ENCODE measurements at places on chromosomes 16 and 17.

GRCh38 chr16:74468807-74469525 is 47.7 kb upstream of the CLEC18B start:
- no peak for DNase-seq

GRCh38 chr16:79656553-79657115 is 56.1 kb upstream of the MAF start:
- DNase-seq, result no peak

GRCh38 chr17:28953444-28954118 is 2.3 kb upstream of the PHF12 start:
- DNase-seq, result peak; percentile 64

- no peak for DNase-seq
Observed at GRCh38 chr16:60295451-60295850, 1561.3 kb upstream of the GOT2 start.

- DNase-seq, result no peak
Observed at GRCh38 chr17:80952291-80952690, 39.4 kb upstream of the CHMP6 start.

- peak; percentile 39 for DNase-seq
Observed at GRCh38 chr16:71746442-71747046, 22.0 kb upstream of the PHLPP2 start.

DNA sequence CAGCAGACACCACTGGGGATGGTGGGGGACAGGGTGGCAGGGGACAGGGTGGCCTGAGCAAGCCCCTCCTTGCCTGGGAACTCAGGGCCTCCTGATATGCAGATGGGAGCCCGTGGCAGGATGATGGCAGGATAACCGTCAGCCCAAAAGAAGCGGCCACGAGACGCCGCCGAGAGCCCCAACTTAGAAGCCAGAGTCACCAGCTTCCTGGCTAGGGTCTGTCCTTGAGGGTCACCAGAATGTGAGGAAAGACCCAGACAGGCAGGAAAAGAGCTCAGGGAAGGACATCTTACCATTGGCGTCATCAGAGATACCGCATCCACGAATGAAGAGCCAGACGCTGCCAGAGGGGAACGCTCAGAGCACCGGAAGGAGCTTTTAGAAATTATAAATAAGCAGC is 19.4 kb downstream of the RAB40C start:
- no peak for DNase-seq

DNA sequence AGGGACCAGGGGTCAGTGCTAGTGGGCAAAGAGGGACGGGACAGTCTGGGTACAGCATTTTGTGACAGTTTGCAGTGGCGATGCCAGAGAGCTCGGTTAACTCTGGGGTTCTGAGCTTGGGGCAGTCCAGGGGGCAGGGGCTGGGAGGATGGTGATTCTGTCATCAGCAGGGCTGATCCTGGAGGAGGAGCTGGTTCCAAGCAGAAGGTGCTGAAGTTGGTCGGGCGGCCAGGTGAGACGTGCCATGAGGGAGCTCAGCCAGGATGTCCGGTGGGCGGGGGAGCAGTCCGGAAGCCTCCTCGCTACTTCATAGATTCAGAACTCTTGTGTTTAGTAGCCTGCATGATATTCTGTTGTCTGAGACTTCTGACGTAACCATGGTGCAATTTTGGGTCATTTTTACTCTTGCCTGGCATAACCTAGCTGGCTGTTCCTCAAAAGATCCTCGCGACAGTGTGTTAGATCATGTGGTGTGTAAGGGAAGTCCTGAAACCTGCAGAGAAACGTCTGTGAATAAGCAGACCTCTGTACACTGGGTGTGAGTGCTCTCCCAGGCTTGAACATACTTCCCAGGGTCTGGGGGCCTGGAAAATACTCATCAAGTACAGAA is 122.0 kb downstream of the CLEC16A start:
- no peak for DNase-seq

GRCh38 chr16:87335625-87336433 is 18.6 kb upstream of the C16orf95 start:
- no peak for DNase-seq

All from GM20000 (cell line).